ENCODE measurements at places on chromosomes 5 and 9.

DNA sequence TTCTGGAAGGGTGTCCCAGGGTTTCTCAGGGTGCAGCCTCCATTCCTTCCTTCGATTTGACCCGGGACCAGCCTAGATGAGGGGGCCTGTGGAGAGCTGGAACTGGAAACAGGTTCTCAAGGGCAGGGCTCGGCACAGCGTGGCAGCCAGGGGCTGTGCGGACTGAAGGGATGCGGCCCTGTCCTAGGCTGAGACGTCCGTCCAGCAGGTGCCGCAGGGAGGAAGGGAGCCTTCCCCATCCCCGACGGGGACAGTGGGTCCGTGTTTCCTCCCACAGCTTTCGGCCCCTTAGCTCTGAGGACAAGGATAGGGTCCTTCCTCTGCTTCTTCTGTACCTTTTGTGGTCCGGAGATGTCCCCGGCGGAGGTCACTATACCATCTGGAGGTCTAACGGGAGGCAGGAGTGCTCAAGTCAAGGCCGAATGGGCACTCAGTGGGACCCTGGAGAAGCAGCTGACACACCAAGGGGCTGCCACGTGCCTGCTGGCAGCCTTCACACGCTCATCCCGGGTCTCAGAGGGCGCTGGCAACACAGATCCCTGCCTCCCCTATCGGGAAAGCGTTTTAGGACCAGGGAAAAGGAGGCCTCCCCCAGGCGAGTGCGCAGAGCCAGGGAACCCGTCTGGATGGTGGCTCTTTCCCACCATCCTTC is 49.9 kb downstream of the USP20 start:
- DNase-seq = no peak

DNA sequence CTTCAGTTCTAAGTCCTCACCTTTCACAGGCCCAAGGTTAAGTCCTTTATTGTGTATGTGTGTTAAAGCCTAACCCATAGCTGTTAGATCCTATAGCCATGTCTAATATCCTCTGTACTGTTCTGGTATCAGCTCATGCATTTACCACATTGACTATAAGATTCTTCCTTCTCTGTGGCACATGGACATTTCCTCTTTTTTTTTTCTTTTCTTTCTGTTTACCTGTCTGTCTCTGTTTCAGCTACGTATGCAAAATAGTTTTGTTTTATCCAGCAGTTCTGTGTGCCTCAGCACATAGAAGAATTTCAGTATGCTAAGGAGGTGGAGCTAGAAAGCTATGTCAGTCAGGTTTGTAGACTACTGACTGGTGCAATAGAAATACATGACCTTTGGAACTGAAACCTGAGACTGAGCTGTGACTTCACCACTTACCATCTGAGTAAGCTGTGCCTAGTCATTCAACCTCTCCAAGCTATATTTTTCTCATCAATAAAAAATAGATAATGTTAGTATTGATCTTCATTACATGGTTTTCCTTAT is 155.6 kb upstream of the VLDLR start:
- no peak for DNase-seq

DNA sequence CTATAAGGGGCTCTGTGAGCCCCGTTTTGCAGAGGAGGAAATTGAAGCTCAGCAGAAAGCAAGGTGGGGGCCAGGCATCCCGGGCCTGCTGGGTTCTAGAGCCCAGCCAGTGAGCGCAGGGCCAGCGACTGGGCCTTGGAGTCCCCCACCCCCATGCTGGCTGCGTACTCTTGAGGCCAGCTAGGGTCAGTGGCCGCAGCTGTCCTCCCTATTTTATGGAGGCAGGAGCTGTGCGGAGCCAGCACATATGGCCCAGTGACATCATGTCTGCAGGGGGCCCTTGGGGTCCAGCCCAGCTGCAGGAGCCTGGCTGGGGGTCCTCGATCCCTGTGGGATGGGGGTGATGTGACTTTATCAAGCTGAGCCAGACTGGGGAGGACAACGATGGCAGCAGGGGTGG is 71.3 kb downstream of the HMCN2 start:
- no peak for DNase-seq

GRCh38 chr5:158435161-158435616 is 576.2 kb upstream of the CLINT1 start:
- DNase-seq = no peak

- no peak for DNase-seq
Observed at GRCh38 chr9:120331913-120332312, 248.1 kb downstream of the CDK5RAP2 start.

DNA sequence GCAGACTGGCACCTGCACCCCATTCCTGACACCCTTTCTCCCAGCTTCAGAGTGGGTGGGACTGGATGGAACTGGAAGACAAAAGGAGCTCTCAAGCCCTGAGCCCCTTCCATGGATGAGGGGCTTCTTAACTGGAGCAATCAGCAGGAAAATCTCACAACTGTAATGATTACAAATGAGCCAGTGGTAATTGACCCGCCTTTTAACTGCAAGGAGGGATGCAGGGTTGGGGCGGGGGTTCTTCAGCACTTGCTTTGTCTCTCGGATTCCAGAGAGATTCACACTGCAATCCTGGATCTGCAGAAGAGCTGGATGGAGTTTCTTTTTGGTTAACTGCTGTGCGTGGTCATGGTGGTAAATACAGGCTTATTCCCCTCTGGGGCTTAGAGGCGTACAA is 160.1 kb upstream of the SHB start:
- DNase-seq = no peak

DNA sequence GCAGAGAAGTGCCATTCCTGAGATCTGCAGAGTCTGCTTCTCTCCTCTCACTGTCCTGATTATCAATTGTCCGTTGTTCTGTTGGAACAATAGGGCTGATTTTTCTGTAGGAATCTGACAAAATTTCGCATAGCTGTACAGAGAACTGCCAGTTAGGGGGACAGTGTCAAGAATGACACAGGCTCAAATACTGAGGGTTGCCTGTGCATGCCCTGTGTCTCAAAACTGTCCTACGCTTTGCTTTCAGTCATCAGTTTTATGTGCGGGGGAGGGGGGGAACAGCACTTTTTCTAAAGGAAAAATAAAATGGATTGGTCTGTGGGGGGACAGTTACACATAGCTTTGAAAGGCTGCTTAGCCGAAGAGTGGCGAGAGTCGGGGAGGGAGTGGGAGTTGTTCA is 248.6 kb downstream of the PDZD2 start:
- no peak for DNase-seq

GRCh38 chr5:36874465-36874864 is 2.1 kb upstream of the NIPBL start:
- DNase-seq = no peak

GRCh38 chr5:101897914-101898313 is 398.2 kb downstream of the SLCO4C1 start:
- no peak for DNase-seq

GRCh38 chr5:163385824-163386223 is 51.6 kb upstream of the CCNG1 start:
- DNase-seq = no peak
